ENCODE measurements at places on chromosomes 5 and 9.

DNA sequence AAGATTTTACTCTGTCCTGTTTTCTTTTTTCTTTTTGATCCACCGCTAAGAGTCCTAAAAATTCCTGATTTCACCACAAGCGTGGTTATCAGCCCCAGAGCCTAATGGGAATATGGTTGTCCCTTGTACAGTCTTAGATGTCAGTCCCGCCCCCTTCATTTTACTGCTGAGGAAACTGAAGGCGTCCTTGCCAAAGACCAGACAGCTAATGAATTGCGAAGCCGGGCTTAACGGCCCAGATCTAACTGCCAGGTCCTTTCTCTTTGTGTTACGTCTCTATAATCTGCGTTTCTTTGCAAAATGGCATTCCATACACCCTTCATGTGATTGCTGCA, 497 bp downstream of the NSA2 start:
- DNase-seq, result no peak

DNA sequence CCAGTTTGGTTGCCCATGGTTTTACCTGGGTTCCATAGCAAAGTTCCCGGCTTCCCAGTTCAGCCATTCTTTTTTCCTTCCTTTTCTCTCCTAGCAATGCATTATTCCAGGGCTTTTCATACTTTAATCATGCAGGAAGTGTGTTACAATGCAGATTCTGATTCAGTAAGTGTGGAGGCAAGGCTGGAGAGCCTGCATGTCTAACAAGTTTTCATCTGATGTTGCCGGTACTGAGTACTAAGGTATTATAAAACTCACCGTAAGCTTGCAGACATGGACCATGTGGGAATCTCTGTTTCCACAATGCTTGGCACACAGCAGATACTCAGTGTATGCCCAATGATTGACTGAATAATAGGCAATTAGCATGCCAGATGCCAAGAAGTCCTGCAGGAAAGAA, 102.9 kb upstream of the SHB start:
- DNase-seq, result no peak

- no peak for DNase-seq
Observed at GRCh38 chr5:180072256-180072548, 643 bp upstream of the RNF130 start.

- DNase-seq, result no peak
Observed at GRCh38 chr9:130537346-130538050, 41.9 kb upstream of the FUBP3 start.

DNA sequence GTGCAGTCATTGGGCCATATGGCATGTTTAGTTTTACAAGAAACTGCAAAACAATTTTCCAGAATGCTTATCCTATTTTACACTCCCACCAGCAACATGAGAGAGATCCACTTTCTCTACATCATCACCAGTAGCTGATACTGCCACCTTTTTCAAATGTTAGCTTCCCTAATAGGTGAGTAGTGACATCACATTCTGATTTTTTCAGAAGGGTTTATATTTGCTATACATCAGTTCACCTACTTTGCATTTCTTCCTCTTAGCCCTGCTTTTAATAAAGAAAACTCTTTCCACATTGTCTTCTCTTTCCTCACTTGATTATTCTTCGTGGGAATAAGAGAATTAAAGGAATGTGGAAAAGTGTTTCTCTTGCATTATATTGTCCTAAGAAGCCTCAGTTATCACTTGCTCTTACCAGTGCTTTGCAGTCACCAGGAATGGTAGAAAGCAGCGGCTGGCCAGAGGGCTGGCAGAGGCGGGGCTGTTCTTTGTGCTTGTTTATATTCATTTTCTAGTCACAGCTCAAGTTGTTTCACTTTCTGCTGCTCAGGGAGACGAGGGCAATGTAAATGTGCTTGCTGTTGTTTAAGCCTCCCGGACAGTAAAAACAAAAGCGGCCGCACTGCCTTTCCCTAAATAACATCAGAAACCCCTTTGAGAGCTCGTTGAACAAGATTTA, 164.8 kb downstream of the HSD17B3 start:
- no peak for DNase-seq

GRCh38 chr5:132238901-132239500, 11.3 kb upstream of the P4HA2 start:
- no peak for DNase-seq

GRCh38 chr5:139422307-139422893, 16.9 kb downstream of the DNAJC18 start:
- no peak for DNase-seq

GRCh38 chr9:90517103-90517502, 125.5 kb downstream of the DIRAS2 start:
- DNase-seq, result no peak

GRCh38 chr9:79581388-79581787, 9.6 kb downstream of the TLE4 start:
- no peak for DNase-seq

DNA sequence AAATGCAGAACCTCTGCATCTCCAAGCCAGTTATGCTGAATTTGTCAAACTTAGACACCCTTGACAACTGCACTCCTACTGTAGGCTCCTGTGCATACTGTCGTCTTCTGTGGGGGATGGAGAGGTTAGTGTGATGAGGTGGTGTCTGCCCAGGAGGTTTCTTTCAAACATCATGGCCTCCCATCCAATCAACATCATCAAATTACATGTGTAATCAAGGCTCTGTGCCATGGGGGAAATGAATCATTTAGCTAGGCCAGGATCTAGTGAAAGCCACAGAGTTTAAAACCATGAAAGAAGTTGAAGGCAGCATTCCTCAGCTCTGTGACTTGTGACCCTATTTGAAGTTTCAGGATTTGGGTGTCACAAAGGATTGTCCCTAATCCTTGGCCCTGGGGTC, 240.6 kb downstream of the MARCHF11 start:
- DNase-seq, result no peak

GRCh38 chr5:61308712-61309111, 23.3 kb upstream of the ZSWIM6 start:
- no peak for DNase-seq

DNA sequence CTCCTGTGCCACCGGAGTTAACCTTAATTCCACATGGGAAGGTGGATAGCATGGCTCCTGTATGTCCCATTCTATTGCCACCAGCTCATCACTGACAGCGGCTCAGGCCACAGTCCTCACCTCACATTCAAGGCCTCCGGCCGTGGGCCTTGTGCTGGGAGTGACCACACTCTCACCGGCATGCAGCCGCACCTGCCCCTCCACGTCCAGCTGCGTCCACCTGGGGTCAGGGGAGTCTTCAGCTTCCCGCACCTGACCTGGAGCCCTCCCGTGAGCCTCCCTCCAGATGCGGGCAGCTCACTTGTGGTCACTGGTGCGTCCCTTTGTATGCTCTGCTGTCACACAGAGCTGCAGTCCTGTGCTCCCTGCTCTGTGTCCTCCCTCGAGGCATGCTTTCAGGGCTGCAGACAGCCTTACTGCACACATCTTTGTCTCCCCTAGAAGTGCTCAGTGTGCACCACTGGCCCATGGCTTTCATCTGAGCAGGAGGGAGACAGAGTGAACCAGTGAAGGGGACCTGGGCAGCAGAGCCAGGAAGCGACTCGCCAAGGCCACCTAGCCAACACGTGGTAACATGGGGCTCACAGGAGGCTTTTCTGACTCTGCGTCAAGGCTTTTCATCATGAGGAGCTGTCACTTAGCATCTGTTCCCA, 210.1 kb downstream of the ERCC6L2 start:
- no peak for DNase-seq

DNA sequence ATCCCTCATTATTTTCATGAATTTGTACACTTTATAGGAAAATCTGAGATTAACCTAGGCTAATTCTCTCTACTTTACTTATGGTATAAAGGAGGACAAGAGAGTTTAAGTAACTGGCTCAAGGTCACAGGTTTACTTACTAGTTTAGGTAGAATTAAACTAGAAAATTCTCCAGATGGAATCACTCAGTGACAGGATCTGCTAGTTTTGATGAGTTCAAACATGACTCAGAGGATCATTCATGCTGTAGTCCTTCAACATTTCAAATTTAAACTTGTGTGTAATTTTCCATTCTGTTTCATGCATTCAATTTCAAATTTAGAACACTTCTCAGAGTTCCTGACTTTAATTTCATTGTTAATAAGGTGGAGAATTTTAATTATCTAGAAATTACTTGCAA, 485.7 kb upstream of the TUSC1 start:
- no peak for DNase-seq

DNA sequence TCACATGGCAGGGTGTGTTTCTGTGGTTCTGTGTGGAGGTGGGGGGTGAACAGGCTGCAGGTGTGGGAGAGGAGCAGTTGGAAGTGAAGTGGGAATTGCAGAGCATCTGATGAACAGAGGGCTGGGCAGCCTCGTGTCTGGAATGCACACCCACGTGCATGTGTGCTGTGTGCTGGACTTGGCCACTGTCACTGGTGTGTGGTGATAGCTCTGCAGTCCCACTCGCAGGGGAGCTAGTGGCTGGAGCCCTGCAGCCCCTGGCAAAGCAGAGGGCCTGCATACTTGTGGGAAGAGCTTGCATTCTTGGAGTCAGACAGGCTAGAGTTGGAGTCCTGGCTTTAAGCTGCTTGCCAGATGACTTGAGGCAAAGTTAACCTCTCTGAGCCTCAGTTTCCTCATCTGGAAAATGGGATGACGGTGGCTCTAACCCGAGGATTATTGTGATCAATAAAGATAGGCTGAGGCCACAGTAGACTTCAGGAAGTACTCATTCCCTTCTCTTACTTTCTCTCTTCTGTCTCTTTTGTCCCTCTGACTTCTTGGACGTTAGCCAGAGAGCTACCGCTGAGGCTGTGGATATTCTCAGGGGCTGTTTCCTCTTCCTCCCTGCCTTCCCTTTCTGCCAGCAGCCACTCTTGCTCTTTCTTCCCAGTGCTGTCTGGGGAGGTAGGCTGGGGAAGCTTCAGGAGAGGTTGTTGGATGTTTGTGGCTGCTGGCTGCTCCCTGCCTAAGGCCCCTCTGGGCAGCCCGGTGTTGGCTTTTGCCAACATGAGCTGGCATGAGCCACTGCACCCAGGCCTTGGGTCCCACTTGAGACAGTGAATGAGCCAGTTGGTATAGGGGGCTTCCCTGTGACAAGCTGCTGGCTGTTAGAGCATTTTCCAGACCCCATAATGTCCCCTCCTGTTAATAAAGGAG, 18.3 kb downstream of the PSAT1 start:
- no peak for DNase-seq

All from T-helper 17 cell (primary cell).